Stomach (tissue), 19 donors: ENCODE measurements at places on chromosomes 4 and X. TPM values are rescaled to one million over a fixed set of nuclear protein-coding genes. Genes with fewer than 3 reads are reported as not detected.

DNA sequence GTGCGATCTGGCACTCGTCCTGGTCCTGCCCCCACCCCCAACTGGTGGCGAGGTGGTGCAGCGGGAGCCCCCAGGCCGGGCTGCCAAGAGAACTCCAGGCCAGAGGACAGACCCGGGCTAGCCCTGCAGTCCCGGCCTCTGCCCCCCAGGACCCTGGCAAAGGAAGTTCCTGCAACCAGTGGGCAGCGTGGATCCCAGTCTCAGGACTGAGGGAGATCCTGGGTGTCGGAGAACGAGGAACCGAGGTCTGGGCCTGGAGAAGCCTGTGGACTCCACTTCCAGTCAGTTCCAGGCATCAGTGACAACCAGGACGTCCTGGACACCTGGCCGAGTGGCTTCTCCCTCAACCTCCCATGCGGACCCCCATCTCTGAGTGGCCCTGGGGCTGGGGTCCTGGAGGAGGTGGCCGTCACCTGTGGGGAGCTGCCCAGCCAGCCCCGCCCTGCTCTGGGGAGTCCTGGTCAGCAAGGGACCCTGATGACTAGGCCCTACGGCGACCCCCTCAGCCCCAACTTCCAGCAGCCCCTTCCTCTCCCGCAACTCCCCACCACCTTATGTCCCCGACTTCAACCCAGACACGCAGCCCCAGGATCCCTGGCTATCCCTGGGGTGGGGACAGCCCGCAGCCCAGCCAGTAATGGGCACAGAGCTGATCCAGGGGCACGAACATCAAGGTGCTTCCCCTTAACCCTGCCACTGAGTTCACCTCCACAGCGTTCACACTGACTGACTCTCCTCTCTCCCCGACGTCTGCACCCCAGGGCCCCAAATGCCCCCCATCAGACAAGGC is 53.7 kb upstream of the NKX1-1 start:
- peak; percentile 20 for DNase-seq

- no peak for DNase-seq
These were observed 124.7 kb downstream of the CAMK2D start for GRCh38 chr4:113636877-113637276.

GRCh38 chrX:133190877-133191738 is 27.0 kb downstream of the TFDP3 start:
- DNase-seq = no peak

DNA sequence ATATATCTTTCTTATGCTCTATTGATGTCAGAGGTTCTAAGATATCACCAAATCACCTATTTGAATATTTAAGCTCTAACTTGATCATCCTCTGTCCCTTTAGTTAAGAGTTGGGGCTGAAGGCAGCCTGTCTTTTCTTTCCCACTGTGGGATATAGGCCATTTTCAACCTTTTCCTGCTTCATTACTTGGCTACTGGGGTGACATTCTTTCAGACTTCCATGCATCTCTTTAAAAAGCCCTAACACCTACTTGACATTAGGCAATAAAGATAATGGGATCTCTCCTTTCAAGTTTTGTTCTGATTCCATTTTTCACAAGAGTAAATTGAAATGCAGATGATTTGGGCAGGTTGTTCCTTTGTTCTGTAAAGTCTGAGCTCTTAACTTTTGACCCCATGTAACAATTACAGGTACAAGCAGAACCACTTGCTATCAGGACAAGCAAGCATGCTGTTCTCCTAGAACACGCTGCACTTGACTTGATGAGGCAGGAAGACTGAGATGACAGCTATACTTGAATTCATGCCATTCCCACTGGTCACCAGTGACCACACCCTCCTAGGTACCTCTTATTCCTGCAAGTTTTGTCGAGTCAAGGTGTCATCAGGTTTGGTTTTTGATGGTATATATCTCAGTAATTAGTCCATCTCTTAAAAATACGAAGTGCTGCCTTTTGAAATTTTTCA is 18.2 kb downstream of the HOPX start:
- no peak for DNase-seq

Gene MGAT4D
- total RNA-seq = not detected

DNA sequence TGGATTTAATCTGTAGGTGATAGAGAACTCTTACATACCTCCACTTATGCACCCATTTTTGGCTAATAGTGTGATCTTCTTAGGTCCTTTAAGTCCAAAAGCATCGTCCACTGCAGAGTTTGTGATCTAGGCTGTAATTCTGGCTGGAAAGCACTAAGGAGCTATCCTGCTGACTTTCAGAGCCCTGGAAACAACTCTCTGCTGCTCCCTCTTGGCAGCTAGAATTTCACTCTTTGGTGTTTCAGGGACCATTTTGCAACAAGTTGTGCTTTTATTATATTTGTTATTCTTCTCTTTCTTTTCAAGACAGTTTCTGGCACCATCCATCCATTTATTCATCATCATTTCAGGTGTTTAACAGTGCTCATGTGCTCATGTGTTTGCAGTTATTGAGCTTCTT is 130.0 kb downstream of the RBM46 start:
- DNase-seq = no peak

Gene SHROOM2
- total RNA-seq = 4.2 TPM

Gene EMCN
- 12.5 TPM for total RNA-seq

DNA sequence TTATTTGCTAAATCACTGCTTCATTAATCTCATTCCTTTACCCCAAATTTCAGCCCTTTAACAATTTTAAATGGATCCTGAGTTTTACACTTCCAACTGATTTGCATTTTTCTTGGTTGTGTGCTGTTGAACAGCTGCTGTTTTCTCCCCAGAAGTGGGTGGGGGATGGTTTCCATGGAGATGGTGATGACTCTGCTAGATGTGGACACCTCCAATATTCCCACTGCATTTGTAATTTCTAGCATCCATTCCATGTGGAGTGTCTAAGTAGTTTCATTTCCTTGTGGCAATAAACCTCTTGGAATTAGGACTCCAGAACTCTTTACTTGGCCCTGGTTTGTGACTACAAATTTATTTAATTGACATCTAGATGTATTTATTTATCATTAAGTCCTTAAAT is 330.4 kb downstream of the GBA3 start:
- no peak for DNase-seq

DNA sequence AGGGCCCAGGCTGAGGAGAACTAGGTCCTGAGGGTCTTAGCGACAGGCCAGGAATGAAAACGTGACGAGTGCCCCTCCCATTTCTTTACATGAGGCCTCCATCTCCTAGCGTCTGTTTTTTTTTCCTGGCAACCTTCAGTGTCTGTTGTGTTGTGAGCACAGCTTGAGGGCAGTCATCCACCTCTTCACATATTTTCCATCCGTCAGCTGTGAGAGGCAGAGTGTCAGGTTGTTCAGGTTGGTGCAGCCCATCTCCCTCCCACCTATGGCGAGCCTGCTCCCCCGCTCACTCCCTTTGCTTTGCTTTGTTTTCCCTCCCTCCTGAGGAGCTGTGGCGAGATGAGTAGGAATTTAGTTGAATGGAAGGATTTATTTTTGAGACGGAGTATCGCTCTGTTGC is 51.7 kb upstream of the CHRNA9 start:
- DNase-seq = no peak

GRCh38 chrX:101408532-101408841 is 465 bp downstream of the HNRNPH2 start:
- no peak for DNase-seq

Gene SLC7A11
- 2.3 TPM for total RNA-seq

DNA sequence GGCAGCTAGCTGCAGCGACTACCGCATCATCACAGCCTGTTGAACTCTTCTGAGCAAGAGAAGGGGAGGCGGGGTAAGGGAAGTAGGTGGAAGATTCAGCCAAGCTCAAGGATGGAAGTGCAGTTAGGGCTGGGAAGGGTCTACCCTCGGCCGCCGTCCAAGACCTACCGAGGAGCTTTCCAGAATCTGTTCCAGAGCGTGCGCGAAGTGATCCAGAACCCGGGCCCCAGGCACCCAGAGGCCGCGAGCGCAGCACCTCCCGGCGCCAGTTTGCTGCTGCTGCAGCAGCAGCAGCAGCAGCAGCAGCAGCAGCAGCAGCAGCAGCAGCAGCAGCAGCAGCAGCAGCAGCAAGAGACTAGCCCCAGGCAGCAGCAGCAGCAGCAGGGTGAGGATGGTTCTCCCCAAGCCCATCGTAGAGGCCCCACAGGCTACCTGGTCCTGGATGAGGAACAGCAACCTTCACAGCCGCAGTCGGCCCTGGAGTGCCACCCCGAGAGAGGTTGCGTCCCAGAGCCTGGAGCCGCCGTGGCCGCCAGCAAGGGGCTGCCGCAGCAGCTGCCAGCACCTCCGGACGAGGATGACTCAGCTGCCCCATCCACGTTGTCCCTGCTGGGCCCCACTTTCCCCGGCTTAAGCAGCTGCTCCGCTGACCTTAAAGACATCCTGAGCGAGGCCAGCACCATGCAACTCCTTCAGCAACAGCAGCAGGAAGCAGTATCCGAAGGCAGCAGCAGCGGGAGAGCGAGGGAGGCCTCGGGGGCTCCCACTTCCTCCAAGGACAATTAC is 1.4 kb downstream of the AR start:
- peak; percentile 28 for DNase-seq

Gene NPY2R
- total RNA-seq = 1.8 TPM

- no peak for DNase-seq
These were observed 339.8 kb downstream of the PCDH7 start for GRCh38 chr4:31059753-31060522.

Gene NXF2B
- not detected for total RNA-seq

- DNase-seq = no peak
These were observed 31.1 kb upstream of the WDR17 start for GRCh38 chr4:176034499-176034898.

DNA sequence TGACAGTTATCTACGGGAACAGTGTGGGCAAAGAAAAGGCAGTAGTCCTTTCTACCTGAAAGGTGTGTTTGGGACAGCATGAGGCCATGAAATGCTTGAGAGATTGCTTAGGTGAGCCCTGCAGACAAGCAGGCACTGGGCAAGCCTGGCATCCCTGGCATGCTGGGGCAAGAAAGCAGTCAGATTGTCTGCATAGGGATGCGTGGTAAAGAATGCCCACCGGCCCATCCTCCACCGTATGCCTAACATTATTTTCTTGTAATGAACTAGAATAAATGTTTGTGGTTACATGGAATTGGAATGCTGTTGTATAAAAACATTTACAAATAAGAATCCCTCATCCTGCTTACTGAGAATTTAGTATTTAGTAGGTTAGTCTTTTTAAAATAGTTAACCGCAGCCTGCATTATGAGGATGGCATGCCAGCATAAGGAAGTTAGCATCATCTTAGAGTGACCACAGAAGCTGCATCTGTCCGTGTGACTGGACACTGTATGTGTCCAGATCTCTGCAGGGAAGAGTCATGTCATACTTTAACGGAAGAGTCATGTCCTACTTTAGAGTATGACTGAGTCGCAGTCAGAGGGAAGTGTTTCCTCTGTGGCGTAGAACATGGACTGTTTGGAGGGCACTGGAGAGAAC is 18.9 kb downstream of the ZBTB49 start:
- no peak for DNase-seq

DNA sequence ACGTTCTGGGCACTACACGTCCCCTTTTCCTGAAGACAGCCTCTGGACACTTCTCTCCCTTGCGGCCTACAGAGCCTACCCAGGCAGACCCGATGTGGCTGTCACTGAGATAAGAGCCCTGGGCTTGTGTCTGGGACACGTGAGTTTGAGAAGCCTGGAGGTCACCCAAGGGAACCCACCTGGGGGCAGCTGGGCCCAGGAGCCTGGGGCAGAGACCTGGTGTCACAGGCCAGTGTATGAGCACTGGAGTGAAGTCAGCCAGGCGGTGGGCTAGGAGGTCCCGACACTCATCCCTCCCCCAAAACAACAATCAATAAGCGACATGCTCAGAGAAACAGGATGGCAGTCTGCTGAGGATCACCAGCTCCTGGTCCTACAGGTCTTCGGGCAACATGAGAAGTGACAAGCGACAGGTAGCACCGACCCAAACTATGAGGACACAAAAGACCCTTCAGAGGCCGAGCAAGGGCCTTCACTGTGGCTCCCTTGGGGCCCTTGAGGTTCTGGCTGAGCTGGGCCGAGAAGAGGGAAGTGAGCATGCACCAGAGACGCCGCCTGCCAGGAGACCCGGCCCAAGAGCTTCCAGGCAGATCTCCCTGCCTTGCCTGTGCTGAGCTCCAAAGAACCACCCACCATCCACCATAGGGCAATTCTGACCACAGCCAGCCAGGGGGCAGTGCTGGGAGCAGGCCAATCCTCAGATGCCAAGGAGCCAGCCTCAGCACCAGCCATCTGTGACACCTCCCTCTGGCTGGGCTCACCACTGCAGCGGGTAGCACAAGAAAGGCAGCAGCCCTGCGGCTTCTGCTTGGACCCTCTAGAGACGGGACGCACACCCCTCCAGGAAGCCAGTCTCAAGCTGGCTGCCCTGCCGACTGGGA is 11.0 kb upstream of the DUSP9 start:
- peak; percentile 48 for DNase-seq

Gene BEND2
- total RNA-seq = not detected

DNA sequence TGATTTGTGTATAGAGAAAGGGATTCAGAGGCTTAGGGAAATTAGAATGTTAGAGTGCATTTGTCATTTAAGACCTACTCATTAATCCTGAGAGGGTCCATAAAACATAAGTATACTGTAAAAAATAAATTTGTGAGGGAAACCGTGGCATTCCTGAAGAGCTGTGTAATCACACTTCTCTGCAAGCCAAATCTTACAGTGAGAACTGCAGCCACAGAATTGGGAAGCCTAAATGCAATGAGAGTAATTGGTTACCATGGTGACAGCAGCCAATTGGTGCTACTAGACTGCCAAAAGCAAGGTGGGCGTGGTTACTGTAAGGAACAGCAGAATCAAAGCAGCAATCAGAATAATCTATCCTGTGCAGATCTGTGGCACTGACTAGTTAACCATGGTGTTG is 345.2 kb upstream of the GRID2 start:
- peak; percentile 36 for DNase-seq

Gene NUDT11
- not detected for total RNA-seq

DNA sequence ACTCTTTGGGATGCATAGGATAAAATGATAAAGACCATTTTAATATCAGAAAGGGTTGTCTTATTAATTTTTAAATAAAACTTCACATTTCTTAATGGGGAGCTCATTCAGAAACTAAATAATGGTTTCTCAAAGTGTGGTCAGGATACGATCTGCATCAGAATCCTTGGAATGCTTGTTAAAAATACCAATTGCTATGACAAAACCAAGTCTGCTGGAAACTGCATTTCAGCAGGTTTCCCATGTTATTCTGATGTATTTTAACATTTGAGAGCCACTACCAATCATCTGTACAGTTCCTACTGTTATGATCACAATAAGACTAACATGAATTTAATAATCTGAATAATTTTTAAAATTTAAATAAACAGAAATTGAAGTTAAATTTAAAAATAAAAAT is 115.1 kb downstream of the SOWAHB start:
- no peak for DNase-seq

- DNase-seq = no peak
These were observed 25.3 kb upstream of the NAF1 start for GRCh38 chr4:163191999-163192398.

DNA sequence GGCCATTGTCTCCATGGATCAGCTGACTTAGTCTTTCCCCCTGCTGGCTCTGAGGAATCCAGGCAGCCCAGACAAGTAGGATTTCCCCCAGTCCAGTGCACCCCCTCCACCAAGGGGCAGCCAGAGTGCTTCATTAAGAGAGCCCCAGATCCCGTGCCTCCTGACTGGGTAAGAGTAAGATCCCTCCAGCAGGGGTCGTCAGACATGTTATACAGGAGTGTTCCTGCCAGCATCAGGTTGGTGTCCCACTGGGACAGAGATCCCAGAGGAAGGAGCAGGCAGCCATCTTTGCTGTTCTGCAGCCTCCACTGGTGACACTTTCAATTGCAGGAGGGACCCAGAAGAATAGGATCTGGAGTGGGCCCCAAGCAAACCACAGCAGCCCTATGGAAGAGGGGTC is 29.0 kb upstream of the INPP4B start:
- no peak for DNase-seq
